CD4-positive, alpha-beta T cell treated with Interferon gamma for 1 hour (primary cell): ENCODE measurements at places on chromosomes 3 and 15.

- peak; percentile 38 for DNase-seq
Measured at GRCh38 chr3:113275929-113276750, 64.8 kb downstream of the BOC start.

DNA sequence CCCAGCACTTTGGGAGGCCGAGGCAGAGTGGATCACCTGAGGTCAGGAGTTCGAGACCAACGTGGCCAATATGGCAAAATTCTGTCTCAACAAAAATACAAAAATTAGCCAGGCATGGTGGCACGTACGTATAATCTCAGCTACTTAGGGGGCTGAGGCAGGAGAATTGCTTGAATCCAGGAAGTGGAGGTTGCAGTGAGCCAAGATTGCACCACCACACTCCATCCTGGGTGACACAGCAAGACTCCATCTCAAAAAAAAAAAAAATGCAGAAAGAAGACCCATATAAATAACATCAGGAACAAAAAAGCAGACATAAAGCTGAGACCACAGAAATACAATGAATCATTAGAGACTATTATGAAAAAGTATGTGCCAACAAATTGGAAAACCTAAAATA, 235.2 kb upstream of the VEPH1 start:
- no peak for DNase-seq

- no peak for DNase-seq
Measured at GRCh38 chr3:53821631-53822121, 24.5 kb downstream of the CHDH start.

GRCh38 chr15:70375006-70375431, 277.3 kb upstream of the TLE3 start:
- DNase-seq: no peak

GRCh38 chr3:82461049-82461889, 699.8 kb upstream of the GBE1 start:
- no peak for DNase-seq

DNA sequence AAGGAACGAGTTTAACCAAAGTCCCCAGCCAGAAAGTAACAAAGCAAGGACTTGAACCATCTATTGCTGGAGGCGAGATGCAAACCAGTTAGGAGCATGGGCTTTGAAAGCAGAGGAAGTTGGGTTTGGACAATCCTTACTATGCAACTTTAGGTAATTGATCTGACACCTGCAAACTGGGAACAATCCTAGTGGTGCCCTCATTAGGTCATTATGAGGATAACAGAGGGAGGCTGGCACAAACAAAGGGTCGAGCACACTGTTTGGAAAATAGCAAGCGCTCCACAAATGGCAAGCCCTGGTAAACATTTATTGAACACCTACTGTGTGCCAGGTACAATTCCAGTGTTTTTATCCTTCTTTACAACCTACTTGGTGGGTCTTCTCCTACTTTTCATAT, 45.6 kb downstream of the WNT5A start:
- no peak for DNase-seq

DNA sequence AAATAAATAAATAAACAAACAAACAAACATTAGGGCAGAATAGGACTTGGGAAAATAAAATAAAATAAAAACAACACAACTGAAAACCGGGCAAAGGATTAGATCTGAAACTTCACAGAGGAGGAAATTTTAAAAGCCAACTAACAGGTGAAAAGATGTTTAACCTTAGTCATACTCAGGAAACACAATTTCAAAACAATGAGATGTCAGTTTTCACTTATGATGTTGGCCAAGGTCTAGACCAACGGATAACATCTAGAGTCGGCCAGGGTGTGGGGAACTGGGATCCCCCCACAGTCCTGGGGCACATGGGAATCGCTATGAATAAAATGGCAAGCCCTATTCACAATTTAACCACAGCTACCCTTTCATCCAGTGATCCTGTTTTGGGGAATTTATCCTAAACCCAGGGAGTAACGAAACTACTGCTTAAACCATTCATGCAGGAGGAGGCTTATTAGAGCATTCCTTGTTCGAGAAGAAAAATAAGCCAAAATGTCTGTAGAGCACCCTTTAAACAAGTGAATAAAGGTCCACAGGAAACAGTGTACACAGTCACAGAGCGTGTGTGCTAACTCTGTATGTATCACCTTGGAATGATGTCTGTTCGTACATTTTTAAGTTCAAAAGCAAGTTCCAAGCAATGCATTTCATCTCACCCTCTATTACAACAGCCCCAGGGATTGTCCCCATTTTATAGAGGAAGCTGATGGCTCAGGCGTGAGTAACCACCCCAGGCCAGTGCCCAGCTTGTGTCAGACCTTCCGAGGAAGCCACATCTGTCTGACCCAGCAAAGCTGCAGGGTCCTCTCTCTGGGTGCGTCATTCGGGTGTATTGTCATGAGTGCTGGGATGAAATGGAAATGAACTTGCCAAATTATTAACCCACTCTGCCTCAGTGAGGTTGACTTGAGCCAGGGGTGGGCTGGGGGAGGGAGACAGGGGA, 6.3 kb upstream of the ANPEP start:
- DNase-seq: peak; percentile 77

GRCh38 chr15:94253742-94254141, 22.4 kb downstream of the MCTP2 start:
- no peak for DNase-seq

DNA sequence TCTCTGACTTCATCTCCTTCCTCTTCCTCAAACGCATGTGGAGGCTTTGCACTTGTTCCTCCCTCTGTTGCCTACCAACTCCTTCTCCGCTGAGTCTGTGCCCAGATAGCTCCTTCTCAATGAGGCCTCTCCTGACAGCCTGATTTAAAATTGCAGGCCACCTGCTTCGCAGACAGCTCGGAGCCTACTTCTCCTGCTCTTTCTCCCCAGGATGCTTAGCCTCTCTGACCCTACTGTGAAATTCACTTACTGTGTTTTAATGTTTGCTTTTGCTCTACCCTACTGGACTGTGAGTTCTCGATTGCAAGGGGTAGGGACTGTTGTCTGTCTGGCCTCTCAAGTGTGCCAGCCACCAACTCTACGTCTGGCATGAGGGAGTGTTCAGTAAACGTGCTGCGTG, 83.4 kb downstream of the EEFSEC start:
- DNase-seq: no peak

DNA sequence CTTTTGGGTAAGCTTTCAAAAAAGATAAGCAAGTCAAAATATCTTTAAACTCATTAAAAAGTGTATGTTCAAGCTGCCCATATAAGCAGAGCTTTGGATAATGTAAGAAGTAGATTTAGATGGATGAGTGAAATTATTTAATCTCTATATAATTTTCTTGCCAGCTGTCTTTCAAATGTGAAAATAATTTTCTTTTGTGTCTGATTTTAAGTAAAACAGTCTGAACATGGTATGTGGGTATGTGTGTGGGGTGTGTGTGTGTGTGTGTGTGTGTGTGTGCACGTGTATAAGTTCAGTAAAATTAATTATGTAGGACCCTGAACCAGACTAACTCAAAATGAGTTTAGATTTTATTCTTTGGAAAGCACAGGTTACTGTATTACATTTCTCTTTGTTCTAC, 155.2 kb upstream of the CGNL1 start:
- no peak for DNase-seq

DNA sequence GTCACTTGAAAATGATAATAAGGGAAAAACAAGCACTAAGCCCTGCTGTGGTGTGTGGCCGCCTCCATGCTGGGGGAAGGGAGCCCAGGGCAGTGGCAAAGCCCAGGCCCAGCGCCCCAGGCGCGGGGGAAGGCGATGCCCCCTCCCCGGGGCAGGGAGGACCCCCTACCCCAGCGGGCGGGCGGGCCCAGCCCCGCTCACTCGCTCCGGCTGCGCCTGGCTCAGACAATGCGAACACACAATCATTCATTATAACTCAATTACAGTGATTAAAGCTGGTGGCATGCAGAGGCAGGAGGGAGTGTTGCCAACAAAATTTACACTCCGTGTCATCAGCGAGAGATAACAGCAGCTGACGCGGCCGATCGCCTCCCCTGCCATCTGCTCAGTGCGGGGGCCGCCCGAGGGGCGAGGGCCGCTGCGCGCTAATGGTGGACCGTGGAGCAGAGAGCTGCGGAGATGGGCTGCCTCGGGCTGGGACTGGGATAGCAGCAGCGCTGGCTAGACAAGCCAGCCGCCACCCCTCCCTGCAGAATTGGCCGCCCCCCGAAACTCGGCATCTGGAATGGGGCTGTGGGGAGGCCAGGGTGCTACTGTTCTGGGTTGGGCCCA, 64.1 kb downstream of the TLE3 start:
- no peak for DNase-seq

- DNase-seq: no peak
Measured at GRCh38 chr15:98689431-98689861, 41.1 kb downstream of the IGF1R start.

GRCh38 chr15:72796515-72797337, 13.2 kb upstream of the ADPGK start:
- DNase-seq: peak; percentile 36

GRCh38 chr3:129622226-129622874, 15.9 kb upstream of the PLXND1 start:
- DNase-seq: no peak

- no peak for DNase-seq
Measured at GRCh38 chr3:136293279-136293678, 43.1 kb downstream of the PCCB start.

DNA sequence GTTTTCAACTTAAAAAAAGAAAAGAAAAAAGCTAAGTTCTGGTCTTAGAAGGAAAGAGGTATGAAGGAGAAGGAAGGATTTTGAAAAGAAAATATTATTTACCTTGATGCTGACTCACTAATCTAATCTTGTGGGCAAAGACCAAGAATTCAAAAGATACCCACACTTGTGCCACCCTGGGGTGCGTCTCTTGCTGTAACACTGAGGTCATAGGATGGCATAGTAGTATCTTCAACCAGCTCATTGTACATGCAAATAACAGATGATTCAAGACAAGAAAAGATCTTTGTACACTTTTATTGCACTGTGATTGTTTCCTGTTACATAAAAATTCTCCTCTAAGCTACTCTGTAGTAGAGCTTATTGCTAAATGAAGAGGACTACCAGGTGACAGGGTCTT, 17.3 kb downstream of the PLS1 start:
- no peak for DNase-seq

- DNase-seq: no peak
Measured at GRCh38 chr15:65460741-65461347, 38.1 kb upstream of the IGDCC4 start.

DNA sequence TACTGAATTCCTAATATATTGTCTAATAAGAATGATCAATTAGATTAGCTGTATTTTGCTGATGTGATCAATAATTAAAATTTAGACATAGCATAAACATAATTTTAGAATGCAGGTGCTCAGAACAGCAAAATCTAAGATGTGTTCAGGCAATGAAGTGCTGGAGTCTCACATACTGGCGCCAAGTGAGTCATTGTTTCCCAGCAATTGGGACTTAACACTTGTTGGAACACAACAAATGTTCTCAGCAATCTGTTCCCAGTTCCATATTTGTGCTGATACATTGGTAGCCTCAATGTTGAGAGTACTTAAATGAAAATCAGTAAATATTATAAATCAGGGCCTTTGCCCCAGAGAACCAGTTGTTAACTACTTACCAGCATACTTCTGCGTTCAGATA, 619.0 kb downstream of the ROBO1 start:
- no peak for DNase-seq

GRCh38 chr3:9399746-9400145, 2.3 kb downstream of the SETD5 start:
- DNase-seq: no peak

GRCh38 chr15:71916834-71917233, 106.5 kb downstream of the NR2E3 start:
- no peak for DNase-seq

- no peak for DNase-seq
Measured at GRCh38 chr3:57169108-57169507, 4.0 kb upstream of the IL17RD start.

GRCh38 chr3:50316657-50317242, 5.8 kb downstream of the HYAL2 start:
- peak; percentile 59 for DNase-seq
